Neural crest cell (in vitro differentiated cells): ENCODE measurements at places on chromosomes 16 and 17.
A peak's percentile ranks its signal among the peaks of the same experiment; 100 is the strongest.

- peak; percentile 21 for DNase-seq
Observed at GRCh38 chr17:41705271-41705991, 6.7 kb upstream of the GAST start.

DNA sequence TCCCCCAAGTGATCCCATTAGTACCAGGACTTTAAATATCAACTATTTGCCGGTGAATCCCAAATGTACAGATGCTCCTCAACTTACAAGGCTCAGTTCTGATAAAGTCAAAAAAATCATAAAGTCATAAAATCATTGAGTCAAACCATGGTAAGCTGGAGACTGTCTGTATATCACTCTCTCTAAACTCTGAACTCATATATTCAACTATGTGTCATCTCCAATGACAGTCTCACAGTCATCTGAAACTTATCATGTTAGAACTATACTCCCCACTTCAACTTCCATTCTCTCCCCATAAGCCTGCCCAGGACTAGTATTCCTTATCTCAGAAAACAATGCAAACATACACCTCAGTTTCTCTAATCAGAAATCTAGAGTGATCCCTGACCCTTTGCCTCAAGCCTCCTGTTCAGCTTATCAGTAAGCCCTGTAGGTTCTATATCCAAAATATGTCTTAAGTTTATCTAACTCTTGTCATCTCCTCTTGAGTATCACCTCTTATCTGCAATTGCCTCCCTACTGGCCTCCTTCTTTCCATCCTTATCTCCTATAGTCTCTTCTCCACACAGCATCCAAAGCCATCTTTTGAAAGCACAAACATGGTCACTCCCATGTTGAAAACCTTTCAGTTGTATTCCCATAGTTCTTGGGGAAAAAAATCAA is 55.0 kb downstream of the SSH2 start:
- no peak for DNase-seq

- no peak for DNase-seq
Observed at GRCh38 chr17:45229681-45230409, 8.2 kb downstream of the FMNL1 start.

DNA sequence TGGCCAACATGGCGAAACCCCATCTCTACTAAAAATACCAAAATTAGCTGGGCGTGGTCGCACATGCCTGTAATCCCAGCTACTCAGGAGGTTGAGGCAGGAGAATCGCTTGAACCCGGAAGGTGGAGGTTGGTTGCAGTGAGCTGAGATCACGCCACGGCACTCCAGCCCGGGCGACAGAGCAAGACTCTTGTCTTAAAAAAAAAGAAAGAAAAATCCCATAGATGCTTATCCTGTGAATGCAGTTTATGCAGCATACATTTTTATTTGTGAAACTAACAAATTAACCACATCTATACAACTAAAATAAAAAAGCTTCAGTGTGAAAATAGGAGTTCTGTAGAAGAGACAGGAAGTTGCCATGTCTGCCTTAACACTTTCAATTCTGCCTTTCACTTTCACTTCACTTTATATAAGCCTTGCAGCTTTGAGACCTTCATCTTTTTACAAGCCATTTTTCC is 7.1 kb downstream of the IGSF6 start:
- DNase-seq = no peak

- no peak for DNase-seq
Observed at GRCh38 chr16:4828567-4829321, 18.3 kb downstream of the GLYR1 start.

DNA sequence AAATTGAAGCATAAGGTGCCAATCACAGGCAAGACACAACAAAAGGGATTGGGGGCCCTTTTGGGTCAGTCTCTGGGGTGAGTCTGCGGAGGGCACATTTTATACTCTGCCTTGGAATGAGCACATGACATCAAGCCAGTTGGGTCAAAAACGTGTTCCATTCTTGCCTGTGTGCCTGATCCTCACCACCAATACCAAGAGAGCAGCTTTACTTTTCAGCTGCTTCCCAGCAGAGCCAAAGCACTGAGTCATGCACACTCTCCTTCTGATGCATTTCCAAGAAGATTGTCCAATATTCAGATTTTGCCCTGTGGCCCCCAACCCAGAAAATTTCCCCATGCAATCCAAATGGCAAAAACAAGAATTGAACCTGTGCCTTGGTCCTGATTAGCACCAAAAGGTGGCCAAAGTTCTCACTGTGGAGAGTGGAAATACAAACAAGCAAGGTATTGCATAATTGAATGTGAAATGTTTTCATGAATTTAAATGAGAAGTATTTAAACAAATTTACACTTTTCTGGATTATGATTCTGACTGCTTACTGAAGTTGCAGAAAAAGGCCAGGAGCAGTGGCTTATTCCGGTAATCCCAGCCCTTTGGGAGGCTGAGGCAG is 217.8 kb upstream of the SOX9 start:
- no peak for DNase-seq

- no peak for DNase-seq
Observed at GRCh38 chr17:61412860-61413660, 13.4 kb downstream of the TBX2 start.

DNA sequence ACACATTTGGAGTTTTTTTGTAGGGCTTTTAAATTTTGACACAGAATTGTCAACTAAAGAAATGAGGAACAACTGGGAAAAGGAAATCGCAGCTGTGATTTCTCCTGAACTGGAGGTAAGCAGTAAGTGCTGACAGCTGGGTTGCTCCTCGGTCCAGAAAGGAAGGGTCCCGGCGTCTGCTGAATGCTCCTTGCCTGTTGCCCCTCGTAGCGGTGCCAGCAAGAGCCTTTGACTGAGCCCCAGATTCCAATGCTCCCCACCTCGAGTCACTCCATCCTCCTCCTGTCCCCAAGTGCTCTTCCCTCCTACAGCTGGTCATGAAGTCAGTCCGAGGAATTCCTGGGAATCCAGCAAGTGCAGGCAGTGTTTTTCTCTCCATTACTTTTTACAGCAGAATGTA is 32.0 kb upstream of the ENDOV start:
- no peak for DNase-seq

DNA sequence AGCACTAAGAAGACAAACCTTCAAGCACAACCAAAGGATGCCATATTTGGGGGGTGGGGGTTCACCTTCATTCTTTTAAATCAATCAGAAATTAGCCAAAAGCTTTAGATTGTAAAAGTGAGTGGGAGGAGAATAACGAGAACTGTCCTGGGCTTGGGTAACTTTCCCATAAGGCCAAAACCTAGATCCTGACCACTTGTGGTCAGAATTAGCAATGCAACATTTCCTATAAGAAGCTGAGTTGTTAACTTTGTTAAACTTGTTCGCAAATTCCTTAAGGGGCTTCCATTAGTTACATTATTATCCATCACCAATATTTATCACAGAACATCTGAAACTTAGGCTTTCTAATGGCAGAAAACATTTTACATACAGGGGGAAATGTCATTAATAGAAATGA is 25.1 kb downstream of the STAT5B start:
- no peak for DNase-seq

- peak; percentile 89 for DNase-seq
Observed at GRCh38 chr17:34637548-34638525, 58.5 kb downstream of the TMEM132E start.

DNA sequence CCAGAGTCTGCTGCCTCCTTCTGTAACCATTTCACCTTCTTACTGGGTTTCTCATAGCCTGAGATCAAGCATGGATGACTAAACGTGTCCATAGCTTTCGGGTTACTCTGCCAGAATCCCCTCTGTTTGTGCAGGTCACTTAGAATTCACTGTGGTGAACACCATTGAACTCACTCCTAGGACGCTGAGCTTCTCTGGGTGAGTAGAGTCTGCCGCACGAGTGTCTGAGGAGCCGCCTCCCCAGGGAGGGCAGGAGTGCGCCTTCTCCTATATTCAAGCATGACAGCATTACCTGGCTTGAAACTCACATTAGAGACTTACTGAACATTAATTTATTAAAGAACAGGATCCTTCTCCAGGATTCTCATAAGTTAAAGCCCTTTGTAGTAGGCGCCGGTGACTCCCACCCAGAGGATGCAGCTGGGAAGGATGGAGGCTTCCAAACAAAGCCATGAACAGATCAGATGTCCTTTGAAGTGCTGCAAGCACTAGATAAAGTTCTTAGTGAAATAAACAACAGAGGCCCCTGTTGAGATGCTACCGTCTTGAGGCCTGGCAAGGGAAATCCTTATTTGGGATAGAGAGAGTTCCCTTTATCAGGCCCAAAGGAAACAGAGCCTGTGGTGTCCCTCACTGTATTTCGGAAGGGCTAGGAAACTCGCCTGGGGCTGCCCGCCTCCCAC is 144.6 kb upstream of the PLCG2 start:
- DNase-seq = no peak

DNA sequence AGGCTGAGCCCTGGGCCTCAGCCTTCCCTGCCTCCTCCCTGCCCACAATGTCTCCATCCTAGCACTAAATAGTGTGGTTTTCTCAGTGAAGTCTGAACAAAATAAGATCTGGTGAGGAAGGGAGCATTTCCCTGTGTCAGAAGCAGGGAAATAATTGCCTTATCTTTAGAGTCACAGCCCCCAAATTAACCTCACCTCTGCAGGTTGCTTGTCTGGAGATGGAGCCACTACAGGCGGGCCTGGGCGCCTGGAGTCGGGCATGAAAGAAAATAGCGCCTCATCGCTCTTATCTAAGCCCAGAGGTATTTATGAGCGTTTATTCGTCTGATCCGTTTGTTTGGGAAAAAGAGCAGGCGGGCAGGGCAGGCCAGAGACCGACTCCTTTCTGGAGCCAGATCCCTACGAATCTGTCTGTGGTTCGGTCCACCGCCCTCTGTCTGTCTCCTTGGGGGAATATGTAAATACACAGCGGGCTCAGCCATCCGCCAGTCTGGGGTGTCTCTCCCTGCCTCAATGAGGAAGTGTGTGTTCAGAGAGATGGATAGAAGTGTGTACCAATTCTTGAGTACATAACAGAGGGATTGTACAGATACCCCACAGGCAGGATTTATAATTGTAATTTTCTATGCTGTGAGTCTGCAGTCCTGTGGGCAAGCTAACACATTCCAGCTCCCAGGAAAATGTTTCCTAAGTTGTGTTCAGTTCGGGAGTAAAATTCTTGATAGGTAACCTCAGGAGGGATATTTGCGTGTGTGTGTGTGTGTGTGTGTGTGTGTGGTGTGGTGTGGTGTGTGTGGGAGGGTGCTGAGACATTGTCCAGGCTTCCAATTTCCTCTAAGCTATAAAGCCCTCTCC is 4.3 kb downstream of the HOXB6 start:
- no peak for DNase-seq

- no peak for DNase-seq
Observed at GRCh38 chr17:17159571-17159970, 46.6 kb downstream of the PLD6 start.

DNA sequence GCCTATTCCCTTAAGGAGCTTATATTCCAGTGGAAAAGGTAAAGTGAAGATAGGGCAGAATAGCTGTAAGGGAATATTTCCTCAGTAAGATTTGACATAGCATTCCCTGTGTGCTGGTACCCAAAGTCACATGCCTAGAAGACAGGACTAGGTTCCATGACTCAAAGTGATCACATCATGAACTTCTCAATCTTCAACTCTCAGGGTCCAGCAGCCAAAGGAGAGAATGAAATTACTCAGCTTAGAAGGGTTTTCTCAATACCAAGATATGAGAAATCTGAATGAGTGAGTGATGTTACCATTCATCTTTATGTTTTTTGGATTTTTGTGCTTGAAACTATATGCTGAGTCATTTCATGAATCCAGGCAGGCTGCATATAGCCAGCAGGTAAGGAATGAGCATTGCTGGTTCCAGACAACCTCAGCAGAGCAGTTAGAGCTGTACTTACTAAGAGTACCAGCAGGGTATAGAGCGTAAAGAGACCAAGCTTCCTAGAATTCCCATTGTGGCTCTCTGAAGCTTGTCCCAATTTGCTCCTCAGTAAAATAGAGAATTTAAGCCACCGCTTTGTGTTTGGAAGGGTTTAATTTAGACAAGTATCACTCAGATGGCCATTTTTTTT is 91.1 kb downstream of the ANKFN1 start:
- DNase-seq = no peak

- DNase-seq = no peak
Observed at GRCh38 chr17:50527155-50527762, 5.3 kb upstream of the EPN3 start.

DNA sequence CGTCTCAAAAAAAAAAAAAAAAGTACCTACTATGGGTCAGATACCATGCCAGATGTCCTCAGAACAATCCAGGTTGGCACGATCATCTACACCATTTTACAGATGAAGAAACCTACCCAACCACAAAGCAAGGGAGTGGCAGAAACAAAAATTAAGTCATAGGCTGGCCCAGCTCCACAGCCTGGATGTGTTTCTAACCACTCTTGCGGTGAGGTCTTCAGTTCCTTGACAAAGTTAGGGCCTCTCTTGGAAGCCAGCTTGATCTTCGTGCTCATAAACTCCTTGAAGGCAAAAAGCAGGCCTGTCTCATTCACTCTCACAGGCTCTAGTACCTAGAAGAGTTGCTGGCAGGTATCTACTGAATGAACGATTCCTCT is 6.2 kb downstream of the GGA2 start:
- DNase-seq = no peak

DNA sequence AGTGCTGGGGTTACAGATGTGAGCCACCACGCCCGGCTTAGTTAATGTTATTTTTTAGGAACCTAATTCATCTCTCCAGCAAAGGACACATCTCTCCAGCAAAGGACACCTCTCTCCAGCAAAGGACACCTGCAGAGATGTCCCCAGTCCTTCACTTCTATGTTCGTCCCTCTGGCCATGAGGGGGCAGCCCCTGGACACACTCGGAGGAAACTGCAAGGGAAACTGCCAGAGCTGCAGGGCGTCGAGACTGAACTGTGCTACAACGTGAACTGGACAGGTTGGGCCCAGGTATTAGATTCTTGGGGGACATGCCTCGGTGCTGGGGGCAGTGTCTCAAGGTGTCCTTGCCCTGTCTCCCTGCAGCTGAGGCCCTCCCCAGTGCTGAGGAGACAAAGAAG is 4.7 kb downstream of the PFAS start:
- no peak for DNase-seq

GRCh38 chr16:85484347-85485300 is 128.5 kb upstream of the GSE1 start:
- no peak for DNase-seq

DNA sequence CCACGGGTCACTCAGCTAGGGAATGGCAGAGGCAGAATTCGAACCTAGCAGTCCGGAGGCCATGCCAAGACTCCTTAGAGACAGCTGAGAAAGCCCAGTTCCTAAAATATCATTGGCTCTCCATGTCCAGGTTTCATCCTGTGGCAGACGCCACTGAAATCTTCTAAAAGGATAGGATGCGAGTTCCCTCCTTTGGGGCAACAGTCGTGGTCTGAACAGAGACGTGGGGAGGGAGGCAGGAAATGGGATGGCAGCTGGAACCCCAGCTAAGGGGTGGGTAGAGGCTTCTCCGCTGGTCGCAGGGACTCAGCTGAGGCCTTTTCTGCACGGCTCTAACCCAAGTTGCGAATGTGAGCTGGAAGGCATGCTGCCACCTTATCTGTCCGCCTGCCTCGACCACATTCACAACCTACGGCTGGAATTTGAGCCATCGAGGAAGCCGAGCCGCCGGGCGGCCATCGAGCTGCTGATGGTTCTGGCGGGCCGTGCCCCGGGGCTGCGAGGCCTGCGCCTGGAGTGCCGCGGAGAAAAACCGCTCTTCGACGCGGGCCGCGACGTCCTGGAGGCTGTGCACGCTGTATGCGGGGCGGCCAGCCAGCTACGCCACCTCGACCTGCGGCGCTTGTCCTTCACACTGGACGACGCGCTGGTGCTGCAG is 1.9 kb upstream of the HSF4 start:
- DNase-seq = no peak

GRCh38 chr17:67401106-67401505 is 24.0 kb downstream of the PITPNC1 start:
- DNase-seq = no peak

- DNase-seq = no peak
Observed at GRCh38 chr17:50175035-50175807, 9.4 kb downstream of the SGCA start.

GRCh38 chr17:20008242-20009051 is 712 bp upstream of the SPECC1 start:
- DNase-seq = no peak
